ENCODE measurements at places on chromosomes 6 and 20. TPM values are rescaled to one million over a fixed set of nuclear protein-coding genes. Genes with fewer than 3 reads are reported as not detected.

DNA sequence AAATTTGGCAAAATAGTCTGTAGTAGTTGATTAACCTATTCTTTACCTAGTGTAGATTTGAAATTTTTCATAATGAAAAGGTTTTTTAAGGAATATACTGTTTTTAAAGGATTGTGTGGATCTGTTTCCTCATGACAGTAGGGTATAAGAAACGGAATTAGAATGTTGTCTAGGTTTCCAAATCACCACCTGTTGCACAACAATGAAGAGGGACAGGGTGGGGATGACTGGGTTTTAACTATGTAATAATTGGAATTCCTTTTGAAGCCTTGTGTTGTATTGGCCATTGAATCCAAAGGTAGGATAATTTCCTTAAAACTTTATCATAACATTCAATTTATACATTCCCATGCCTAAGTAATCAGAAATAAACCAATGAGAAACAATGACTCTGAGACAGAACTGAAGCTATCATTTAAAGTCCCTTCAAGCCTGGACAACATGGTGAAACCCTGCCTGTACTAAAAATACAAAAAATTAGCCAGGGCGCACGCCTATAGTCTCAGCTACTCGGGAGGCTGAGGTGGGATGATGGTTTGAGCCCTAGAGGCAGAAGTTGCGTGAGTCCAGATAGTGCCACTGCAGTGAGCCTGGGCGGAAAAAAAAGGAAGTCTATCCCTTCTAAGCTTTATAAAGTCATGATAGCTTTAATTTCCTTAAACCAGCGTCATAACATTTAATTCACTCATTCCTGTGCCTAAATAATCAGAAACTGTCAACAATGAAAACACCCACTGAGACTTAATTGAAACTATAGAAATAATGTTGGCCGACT lies 18.3 kb upstream of the SLC17A5 start:
- no peak for DNase-seq

- no peak for DNase-seq
These were observed 166.7 kb downstream of the HAO1 start for GRCh38 chr20:7773511-7773910.

- no peak for DNase-seq
These were observed 230.6 kb downstream of the FNDC1 start for GRCh38 chr6:159399751-159400221.

RGS17 gene
- total RNA-seq: 1.1 TPM

DNA sequence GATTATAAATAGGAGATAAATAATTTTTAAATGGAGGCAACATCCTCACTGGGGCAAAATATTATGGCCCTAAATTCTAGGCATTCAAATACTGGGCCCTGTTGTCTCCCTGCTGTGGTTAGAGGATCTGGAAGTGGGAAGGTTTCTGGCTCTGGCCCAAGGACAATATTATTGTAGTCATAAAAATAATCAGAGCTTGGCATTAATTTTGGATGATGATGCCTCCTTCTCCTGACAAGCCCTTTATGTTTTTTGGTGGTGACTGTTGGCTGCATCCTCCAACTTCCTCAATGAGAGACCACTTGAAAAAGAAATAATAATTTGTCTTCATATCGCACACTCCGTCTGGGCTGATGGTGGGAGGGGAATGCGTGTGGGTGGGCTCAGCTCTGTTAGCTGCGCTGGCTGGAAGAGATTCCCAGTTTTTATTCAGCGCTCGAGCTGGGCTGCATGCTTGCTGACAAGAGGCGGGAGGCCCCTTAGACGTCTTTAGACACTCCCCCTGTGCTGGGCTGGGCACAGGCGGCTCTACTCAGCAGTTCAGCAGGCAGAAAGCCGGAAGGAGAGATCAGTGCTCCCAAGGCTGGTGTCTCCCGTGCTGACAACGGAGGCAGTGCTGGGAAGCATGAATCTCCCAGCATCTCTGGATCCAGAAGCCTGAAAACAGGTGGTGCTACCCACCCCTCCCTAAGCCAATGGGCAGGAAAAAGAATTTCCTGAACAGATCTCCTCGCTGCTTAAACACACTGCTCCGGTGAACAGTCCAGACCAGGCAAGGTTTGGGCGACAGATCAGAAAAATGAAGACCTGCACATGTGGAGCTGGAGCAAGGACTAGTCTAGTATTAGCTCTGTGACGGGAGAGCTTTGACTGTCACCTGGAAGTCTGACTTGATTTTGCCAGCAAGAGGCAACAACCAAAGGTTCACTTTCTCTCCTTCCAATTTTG lies 97.7 kb downstream of the SYCP2 start:
- DNase-seq: no peak

DNA sequence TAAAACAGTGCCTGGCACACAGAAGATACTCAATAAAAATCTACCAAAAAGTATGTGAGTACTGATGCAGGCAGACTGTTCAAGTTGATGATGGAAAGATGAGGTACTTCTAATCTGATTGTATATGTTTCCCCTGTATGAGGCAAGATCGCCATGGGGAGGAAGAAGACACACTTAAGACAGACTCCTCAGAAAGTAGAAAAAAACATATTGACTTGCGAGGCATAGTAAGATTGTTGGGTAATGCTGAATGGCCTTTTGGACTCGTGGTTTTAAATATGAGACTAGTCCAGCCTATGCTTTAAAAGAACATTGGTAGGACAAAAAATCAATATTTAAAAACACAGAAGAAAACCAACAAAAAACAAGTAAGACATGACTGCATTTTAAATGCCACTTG lies 72.6 kb downstream of the SHPRH start:
- no peak for DNase-seq
